ENCODE measurements at places on chromosomes 5 and 9.

DNA sequence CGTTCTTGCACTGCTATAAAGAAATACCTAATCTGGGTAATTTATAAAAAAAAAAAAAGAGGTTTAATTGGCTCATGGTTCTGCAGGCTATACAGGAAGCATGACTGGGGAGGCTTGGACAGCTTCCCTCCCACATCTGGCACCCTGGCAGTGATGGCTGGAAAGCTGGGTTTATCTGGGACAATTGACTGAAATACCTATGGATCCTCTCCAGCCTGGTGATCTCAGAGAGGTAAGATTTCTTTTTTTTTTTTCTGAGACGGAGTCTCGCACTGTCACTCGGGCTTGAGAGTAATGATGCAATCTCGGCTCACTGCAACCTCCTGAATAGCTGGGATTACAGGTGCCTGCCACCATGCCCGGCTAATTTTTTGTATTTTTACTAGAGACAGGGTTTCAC, 22.7 kb upstream of the UGCG start:
- no peak for DNase-seq

DNA sequence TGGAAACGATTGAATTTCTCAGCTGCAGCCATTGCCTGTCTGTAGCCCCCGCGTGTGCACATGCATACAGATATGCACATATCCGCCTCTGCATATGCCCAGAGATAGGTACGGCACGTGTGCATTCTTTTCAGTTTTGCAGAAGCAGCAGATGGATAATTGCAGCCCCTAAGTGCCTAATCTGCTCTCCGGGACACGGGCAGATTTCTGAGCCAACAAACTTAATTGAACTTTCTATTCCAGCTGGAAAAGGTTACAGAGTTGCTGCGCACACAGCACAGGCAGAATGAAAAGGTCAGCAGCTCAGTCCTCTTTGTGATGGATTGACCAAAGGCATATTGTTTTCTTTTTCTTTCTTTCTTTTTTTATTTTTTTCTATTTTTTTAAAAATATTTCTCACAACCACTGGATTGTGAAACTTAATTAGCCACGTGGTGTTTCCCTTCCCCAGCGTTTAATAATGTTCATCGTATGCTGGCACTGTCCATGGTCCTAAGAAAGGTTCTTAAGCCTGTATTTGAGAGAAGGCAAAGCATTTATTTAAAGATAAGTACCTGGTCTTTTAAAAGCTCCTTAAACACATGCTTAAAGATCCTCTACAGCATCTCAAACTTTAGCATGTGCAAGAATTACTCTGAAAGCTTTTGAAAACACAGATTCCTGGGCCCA, 270.2 kb upstream of the BRINP1 start:
- no peak for DNase-seq

- DNase-seq = no peak
Observed at GRCh38 chr5:176948458-176948857, 49.3 kb upstream of the HK3 start.

GRCh38 chr9:121612511-121612998, 38.9 kb upstream of the DAB2IP start:
- no peak for DNase-seq

DNA sequence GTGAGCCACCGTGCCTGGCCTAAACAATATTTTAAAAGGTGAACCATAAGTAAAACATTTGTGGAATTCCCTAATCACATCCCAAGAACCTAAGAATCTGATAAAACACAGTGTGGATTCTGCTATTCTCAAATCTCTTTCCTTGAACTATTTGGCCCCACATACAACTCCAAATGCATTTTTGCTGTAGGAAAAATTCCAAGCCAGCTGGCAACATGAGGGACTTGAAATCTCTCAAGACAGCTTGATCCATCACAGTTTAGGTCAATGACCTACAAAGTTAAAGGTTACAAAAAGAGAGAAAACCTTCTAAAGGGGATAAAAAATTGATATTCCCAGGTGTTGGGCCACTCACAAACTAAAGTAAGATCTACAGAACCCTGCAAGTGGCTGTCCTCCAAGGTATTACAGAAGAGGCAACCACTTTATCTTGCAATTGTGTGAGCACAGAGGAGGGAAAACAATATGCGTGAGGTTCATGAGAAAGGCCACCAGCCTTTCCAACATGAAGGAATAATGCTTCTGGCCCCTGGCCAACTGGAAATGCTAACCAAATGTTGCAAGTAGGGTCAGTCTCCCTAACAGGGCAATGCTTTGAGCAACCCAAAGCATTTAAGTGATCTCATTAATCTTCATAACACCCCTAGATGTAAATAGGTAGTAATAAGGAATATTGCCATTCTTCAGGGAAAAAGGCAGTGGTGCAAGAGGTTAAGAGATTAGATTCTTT, 221.4 kb downstream of the SEMA5A start:
- no peak for DNase-seq

DNA sequence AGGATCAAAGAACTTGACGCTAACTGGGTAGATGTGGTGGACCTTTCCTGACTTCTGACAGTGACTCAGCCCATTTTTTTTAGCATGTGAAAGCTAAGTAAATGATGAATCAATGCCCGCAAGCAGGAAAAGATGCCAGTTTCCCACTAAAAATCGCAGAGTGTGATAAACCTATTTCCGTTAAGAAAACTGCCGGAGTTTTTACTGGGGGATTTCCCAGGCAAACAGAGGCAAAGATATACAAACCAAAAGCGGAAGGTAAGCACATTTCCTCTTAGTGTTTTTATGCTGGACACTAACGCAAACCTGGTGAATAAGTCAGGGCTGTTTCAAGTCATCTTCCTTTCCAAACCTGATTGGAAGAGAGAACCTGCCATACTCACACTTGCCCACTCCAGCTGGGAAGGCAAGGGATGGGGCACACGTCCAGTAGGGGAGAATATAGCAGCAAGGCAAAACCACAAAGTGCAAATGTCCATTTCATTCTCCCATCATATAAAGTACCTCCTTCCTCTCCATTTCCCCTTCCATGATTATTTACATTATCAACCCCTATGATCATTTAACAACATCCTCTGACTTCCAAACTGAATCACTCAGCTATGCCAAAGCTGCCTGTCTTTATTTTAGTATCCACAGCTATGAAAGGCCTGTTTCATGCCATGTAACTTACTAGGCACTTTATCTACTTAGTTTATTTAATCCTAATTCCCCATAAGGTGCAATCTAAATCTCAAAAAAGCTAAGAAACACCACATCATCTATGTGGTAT, 349.7 kb upstream of the RFX3 start:
- DNase-seq = peak; percentile 12

- no peak for DNase-seq
Observed at GRCh38 chr9:127175319-127175715, 52.9 kb upstream of the ANGPTL2 start.

GRCh38 chr5:128762661-128763306, 202.5 kb upstream of the SLC27A6 start:
- DNase-seq = no peak

GRCh38 chr5:35771300-35771699, 85.4 kb upstream of the IL7R start:
- DNase-seq = no peak

DNA sequence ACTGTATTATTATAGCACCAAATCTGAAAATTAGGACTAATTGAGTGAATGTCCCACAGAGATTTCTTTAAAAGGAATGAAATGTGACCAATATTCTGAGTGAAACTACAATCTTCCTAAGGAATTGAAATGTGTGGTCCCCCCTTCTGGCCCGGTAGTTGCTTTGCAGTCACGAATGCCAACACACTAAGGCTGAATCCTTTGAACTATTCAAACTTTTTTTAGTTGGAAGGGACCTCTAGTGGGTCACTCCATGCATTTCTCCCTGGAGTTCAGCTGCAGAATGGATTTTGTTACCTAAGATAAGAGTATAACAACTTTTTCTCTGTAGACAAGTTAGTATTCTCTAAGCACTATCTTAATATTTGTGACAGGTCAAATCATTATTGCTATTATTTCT, 2.8 kb downstream of the CDH6 start:
- no peak for DNase-seq

- DNase-seq = peak; percentile 6
Observed at GRCh38 chr5:178356431-178356872, 123.8 kb upstream of the PHYKPL start.

DNA sequence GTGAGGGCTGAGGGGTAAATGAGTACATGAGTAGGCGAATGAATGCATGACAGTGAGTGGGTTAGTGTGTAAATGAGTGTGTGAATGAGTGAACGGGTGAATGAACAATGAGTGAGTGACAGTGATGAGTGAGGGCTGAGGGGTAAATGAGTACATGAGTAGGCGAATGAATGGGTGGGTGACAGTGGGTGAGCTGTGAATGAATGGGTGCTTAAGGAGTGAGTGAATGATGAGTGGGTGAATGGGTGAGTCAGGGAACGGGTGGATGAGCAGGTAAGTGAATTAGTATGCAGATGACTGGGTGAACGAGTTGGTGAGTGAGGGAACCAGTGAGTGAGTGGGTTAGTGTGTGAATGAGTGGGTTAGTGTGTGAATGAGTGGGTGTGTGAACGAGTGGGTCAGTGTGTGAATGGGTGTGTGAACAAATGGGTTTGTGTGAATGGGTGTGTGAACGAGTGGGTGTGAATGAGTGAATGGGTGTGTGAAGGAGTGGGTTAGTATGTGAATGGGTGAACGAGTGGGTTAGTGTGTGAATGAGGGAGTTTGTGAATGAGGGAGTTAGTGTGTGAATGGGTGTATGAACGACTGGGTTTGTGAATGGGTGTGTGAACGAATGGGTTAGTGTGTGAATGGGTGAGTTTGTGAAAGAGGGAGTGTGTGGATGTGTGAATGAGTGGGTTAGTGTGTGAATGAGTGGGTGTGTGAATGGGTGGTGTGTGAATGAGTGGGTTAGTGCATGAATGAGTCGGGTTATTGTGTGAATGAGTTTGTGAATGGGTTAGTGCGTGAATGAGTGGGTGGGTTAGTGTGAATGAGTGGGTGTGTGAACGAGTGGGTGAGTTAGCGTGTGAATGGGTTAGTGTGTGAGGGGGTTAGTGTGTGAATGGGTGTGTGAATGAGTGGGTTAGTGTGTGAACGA, 32.9 kb downstream of the NKD2 start:
- DNase-seq = no peak

- DNase-seq = no peak
Observed at GRCh38 chr5:176784218-176785165, 25.9 kb upstream of the UNC5A start.
